Stimulated activated CD4-positive, alpha-beta T cell treated with anti-CD3 and anti-CD28 coated beads, Interleukin-1b, Interleukin-23, amount 100 ng/mL, for 1 hour (primary cell): ENCODE measurements at places on chromosomes 13 and 19.

- DNase-seq: no peak
Measured at GRCh38 chr13:24893863-24894262, 129.9 kb downstream of the RNF17 start.

DNA sequence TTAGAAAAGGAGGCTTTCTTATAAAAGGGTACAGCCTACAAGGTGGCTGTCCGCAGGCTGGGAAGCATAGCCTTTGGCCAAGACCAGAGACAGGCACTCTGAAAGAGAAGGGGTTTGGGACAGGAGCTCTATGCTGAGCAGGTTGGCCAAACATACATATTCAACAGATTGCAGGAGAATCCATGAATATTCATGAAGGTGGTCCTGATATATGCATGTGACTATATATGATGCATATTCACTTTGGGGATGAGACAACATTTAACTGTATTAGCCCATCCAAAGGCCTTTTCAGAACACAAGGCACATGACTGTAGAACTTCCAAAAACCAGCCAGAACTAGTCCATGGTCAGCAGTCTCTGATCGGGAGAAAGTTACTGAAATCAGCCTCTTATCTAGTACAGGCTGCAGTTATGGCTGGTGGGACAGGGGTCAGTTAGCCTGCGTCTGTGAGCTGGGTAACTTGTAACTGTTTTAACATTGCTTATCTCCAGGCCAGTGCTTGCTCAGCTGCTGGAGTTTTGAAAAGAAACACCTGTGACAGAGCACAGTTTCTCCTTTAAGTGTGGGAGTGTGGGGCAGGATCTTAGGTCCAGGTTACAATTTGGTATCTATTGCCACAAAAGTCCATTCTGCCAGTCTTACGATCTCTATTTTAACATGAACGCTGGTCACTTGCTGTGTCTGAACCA, 924.2 kb downstream of the UQCRFS1 start:
- no peak for DNase-seq

GRCh38 chr13:94343243-94343585, 136.3 kb downstream of the DCT start:
- no peak for DNase-seq

DNA sequence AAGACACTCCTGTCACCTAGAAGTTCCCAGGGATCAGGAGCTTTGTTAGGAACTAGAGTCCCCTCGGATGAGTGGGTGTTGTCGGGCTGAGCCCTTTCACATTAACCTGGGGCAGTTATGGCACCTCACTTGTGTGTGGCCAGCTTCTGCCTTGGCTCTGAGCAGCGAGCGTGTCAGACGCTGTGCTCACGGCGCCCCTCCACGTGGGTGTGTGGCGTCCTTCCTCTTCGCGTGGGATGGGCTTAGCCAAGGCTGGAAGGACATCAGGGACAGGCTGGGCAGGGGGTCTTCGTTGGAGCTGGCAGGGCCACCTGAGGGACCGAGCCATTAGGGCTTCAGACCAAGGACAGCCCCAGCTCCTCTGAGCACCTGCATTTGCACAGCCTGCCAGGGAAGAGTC, 23.4 kb downstream of the DOT1L start:
- no peak for DNase-seq

DNA sequence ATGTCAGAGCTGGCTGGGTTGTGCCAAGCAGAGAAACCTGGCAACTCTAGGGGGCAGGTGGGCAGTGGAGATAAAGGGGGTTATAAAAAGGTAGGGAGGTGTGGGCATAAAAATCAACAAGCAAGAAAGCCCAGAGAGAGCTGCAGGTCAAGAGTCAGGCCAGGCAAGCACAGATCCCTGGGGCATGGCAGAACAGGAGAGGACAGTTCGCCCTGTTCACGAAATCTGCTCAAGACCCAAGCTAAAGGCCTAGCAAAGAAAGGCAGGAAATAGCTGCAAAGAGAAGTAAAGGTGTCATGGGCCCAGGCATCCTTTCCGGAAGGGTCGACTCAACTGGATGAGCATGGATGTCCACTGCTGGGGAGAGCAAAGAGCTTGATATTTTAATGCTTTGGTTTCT, 3.4 kb downstream of the MBNL2 start:
- DNase-seq: no peak

- DNase-seq: no peak
Measured at GRCh38 chr19:518598-519231, 11.4 kb downstream of the TPGS1 start.

DNA sequence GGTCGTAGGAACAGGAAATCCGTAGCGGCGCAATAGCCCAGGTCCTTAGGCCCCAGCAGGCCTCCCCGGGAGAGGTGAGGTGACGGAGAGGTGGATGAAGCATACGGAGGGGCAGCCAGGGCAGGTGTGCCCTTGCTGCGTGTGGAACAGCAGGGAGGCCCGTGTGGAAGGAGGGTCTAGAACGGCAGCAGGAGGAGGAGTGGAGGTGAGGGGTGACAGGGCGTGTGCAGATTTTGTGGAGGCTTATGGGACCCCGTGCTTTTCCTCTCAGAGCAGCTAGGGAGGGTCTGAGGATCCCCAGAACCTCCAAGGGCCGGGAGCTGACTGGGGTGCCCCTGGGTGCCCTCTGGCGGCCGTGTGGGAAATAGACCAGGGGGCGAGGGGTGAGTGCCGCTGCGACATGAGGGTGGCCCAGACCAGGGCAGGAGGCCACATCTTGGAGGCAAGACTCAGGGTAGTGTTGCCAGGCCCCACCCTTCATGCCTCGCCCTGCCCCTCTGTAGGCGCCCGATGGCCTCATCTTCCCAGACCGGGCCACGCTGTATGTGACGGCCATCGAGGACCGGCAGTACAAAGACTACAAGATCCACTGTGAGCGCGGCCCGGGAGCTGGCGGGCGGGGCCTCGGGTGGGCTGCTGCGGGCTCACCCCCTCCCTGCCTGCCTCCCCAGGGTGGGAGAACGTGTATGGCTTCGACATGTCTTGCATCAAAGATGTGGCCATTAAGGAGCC, 5.0 kb upstream of the ADM5 start:
- no peak for DNase-seq

DNA sequence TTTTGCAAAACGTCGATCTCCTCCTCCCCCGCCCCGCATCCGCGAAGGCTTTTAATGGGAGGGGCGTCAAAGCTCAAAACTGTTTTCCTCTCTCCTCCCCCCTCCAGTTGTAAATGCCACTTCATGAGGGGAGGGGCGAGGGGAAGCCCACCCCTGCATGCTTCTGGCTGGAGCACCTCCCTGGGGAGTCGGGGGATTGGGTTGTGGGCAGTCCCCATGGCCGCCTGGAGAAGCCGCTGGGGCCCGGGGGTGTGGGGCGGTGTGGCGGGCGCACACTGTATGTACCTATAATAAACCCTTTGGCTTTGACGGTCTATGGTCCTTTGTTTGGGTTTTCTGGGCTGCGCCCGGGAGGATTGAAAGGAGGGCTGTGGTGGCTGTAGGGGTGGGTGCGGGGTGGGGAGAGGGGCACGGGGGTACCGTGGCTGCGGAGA, 505 bp upstream of the SHKBP1 start:
- no peak for DNase-seq

DNA sequence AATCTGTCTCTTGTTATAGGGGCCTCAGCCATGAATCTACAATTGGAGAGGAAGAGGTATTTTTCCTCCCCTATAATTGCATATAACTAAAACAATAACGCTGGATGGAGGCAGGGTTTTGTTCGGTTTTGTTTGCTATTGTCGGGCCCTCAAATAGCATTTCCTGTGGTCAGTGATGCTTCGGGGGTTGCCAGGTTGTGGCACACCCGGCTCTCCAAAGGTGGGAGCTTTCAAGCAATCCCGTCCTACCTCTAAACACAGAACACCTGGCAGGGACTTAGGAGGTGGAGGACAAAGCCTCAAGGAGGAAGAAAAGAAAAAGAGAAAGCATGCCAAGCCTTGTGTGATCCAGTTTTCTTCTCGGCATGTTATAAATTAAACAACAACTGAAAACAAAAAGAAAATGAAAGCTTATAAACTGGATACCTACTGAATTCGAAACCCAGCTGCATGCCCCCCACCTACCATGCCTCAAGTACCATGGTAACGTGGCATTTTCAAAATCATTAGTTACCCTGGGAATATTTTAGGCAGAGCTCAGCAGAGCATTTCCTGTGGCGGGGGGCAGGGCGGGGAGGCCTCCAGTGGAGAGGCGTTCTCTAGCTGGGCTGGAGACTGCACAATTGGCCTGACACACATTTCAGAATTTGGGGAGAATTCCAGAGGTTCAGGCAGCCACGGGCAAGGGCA, 213.8 kb downstream of the DCLK1 start:
- no peak for DNase-seq

GRCh38 chr13:113898391-113898790, 34.5 kb upstream of the GAS6 start:
- DNase-seq: no peak

- DNase-seq: no peak
Measured at GRCh38 chr13:102947745-102948405, 102.0 kb downstream of the ERCC5 start.

DNA sequence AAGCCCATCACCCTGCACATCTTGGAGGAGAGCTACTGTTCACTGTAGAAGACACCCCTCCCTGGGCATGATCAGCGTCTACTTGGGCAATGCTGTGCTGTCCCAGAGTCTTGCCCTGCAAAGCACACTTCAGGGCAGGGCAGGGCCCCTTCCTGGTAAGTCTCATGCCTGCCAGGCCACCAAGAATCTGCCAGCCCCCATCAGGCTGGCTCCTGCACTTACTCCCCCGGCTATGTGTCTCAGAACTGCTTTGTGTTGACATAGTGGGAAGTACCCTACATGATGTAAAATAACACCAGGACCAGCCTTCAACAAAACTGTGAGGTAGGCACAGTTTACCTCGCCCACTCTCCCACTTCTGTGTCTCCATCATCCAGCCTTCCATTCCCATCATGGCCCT, 27.8 kb upstream of the ATP12A start:
- DNase-seq: no peak

DNA sequence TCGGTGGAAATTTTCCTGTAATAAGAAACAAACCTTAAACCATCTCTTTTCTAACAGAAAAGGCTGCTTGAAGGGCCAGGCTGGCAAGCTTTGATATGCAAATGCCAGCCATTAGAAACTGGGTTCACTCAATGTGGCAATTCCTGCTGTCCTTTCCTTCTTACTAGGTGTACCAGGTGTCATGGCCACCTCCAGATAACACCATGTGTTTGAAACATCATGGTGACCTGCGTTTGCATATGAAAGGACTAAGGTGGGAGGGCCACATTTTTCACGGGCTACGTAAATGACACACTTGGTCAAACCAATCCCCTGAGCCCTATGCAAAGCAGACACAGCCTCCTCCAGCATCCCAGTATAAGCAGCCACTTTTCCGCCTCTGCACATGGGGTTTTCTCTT, 789.1 kb upstream of the SLITRK5 start:
- no peak for DNase-seq

DNA sequence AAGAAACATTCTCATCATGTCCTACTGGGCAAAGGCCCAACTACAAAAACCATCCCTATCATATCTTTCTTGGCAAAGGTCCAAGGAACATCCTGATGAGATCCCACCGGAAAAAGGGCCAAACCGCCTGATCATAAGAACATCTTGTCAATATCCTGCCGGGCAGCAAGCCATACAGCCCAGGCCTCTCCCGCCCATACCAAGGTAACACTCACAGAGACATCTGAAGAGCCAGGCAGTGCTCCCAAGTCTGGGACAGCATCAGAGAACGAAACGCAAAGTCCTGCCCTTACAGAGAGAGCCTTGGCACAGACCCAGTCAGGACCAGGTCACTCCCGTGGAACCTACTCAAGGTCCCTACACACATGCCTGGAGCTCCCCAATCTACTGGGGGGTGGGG, 18.5 kb upstream of the ZNF331 start:
- DNase-seq: no peak

GRCh38 chr19:32318884-32319520, 26.4 kb upstream of the ZNF507 start:
- no peak for DNase-seq

GRCh38 chr13:112990783-112991182, 21.8 kb downstream of the MCF2L start:
- DNase-seq: no peak

- DNase-seq: peak; percentile 21
Measured at GRCh38 chr19:38838208-38838985, 6.8 kb upstream of the ECH1 start.

DNA sequence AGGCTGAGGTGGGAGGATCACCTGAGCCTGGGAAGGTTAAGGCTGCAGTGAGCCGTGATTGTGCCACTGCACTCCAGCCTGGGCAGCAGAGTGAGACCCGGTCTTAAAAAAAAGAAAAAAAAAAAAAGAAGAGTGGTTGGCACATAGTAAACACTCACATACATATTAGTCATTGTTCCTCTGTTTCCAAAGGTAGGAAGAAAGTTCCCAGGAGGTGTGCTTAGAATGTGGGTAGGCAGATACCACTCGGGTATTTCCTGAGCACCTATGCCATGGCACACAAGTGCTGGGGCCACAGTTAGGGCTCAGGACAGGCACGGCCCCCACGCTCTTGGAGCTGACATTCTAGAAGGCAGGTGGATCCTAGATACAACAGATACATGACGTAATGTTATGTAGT, 41.4 kb downstream of the SIPA1L3 start:
- DNase-seq: no peak

DNA sequence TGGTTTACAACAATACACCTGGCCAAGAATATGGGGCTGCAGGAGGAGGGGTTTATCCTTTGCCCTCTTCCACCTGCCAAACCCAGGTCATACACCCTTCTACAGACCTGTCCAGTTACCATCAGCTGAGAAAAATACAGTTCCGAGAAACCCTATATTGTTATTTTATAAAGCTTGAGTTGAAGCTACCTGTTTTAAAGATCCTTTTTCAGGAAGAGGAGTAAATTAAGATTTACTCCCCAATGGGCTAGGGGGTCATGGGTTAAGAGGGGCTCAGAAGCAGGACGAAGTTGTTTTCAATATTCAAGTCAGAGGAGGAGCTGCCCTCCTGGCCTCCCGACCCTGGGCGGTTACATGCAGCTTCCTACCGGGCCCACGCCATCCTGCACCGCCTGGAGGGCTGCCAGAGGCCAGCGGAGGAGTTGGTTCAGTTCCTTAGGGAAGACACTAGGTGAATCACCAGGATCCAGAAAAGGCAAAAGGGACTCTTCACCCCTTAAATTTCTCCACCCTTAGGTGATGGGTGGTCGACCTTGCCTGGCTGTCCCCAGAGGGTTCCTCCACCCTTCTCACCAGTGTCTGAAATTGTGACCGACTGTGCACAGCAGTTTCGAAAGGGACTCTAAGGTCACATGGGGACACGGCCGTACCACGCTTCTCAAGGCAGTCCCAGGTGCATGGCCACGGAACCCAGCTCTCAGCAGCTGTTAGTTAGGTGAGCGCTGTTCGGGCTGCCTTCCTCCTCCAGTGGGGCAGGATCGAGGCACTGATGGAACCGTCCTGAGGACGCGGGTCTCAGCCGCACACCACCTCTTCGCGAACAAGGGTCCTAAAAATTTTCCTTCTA, 1.2 kb downstream of the GJB2 start:
- DNase-seq: no peak

- no peak for DNase-seq
Measured at GRCh38 chr19:13029893-13030292, 34.6 kb downstream of the NFIX start.
